ENCODE measurements at places on chromosomes 3 and 15. TPM values are rescaled to one million over a fixed set of nuclear protein-coding genes. Genes with fewer than 3 reads are reported as not detected.

- no peak for DNase-seq
Measured at GRCh38 chr3:182392182-182392937, 400.9 kb upstream of the ATP11B start.

Gene MOBP
- polyA plus RNA-seq: 0.03 TPM

DNA sequence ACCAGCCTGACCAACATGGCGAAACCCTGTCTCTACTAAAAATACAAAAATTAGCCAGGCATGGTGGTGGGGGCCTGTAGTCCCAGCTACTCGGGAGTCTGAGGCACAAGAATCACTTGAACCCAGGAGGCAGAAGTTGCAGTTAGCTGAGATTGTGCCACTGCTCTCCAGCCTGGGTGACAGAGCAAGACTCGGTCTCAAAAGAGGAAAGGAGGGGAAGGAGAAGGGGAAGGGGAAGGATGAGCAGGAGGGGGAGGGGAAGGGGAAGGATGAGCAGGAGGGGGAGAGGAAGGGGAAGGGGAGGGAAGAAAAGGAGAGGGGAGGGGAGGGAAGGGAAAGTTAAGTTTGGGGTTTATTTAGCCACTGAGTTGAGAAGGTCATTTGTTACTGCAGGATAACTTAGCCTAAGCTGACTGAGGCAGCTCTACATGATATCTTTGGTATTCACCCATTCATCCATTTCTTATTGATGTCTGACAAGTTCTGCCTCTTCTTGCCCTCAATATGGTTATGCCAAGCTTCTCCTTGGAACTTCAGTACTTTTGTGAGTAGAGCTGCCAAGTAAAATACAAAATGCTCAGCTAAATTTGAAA, 15.9 kb upstream of the ABHD2 start:
- DNase-seq: no peak

Gene C3orf85
- not detected for polyA plus RNA-seq

Gene CSPG5
- polyA plus RNA-seq: 1.3 TPM

Gene CAPN3
- polyA plus RNA-seq: 399 TPM

Gene B3GALNT1
- 17.5 TPM for polyA plus RNA-seq

Gene UBE3A
- polyA plus RNA-seq: 97.7 TPM

- no peak for DNase-seq
Measured at GRCh38 chr15:90708516-90708915, 8.6 kb upstream of the BLM start.

GRCh38 chr15:70701891-70702568, 61.3 kb downstream of the UACA start:
- DNase-seq: peak; percentile 67

Gene LMOD3
- 131 TPM for polyA plus RNA-seq

DNA sequence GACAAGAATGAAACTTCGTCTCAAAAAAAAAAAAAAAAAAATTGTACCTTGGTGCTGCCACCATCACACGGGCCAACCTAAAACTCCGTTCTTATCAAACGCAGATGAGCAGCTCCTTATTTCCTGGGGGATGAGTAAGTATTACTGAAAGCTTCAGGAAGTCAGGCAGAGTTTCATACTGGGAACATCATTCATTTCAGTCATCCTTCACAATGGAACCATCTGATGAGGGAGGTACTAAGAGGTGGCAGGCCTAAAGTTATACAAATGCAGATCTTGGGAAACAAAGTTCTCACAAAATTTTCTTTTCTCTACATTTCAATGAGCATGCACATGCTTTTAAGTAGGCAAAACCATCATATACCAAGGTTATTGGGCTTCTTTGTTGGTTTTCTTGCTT, 636.0 kb upstream of the LMCD1 start:
- no peak for DNase-seq

Gene LMAN1L
- polyA plus RNA-seq: not detected

DNA sequence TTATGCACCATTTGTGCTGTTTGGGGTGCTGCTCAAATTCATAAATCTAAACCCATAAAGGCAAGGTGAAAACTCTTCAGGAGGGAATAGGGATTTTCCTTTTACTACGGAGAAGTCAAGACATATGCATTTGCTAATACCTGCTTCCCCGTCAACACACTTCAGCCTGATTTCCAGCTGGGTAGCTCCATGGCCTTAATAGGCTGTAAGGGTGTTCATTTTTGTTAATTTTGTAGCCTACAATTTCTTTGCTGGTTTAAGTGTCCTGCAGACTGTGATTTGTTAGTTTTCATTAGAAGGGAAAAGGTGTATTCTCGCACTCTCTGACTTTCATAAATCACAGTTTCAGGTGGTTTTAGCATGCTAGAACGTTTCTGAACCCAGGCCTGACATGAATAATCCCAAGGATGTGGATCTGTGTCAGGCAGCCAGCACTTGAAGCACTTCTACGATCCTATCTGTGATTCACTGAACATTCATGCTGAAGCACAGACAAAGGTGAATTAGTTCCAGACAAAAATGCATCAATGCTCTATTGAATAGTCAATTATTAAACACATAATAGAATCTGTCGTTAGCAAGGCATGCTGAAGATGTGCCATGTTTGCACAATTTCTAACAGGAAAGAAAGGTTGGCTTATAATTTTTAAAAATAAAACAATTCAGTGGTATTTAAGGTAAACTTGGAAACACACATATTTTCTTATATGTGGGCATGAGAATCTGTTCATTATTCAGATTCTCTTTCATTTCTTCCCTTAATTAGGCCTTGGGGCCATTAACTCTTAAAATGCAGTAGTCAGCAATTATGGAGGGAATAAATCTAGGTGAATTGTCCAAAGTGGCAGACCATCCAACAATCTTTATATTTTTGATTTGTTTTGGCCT, 17.9 kb upstream of the NMNAT3 start:
- DNase-seq: no peak

- DNase-seq: no peak
Measured at GRCh38 chr15:25333049-25333448, 105.8 kb downstream of the UBE3A start.

GRCh38 chr3:115788921-115789470, 165.7 kb downstream of the GAP43 start:
- DNase-seq: no peak
